ENCODE measurements at places on chromosomes 1 and 21.
A peak's percentile ranks its signal among the peaks of the same experiment; 100 is the strongest.

DNA sequence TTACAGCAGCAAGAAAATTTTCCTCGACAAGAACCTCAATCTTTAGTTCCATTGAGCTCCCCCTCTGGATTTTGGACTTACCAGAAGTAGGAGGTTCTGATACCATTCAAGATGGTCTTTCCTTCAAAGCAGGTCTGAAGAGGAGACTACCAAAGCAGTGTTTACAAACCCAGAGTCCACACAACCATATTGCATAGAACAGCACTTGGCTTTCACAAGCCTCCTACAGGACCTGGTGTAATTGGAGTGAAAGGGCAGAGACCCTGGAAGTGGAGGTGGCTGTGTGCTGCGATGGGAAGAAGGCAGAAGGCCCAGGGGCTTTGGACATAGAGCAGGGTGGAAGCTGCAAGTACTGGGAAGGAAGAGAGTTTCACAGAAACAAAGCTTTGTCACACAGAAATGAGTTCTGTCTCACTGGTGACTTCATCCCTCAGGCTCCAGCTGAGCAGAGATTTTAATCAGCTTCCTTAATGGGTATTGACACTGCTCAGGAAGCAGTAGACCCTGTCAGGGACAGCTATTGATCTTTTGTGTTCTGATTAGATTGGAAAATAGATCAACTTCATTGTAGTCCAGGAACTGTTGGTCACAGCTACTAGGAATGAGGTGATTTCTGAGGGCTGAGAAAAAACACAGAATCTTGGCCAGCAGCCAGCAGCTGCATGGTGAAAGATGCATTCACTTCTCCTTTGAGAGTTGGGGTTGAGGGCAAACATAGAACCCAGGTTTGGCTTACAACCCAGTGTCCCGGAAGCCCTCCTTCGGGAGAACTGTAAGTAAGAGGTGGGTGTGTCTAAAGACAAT lies 124.0 kb downstream of the SYT2 start:
- DNase-seq = peak; percentile 34

- no peak for DNase-seq
Observed at GRCh38 chr1:95115708-95116137, 1.4 kb upstream of the TLCD4 start.

GRCh38 chr1:156727926-156728598 lies at the start of gene METTL25B:
Gene METTL25B (plus strand): TSS chr1:156728469. CDS start chr1:156729105, 636 bp downstream.
- peak; percentile 75 for DNase-seq

DNA sequence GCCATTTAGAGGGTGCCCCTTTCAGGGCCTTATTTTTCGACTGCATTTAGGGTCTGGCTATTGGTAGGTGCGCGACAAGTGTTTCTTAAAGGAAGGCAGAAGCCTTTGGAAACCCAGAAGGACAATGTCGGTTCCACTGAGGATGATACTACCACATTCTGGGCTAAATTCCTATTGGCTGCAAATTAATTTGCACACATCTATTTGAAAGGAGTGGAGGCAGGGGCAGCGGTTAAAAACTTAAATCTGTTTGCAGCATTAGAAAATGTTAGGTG lies 1.1 kb downstream of the PATJ start:
- DNase-seq = peak; percentile 12

GRCh38 chr1:229990326-229990725 lies 76.7 kb upstream of the GALNT2 start:
- no peak for DNase-seq

- DNase-seq = peak; percentile 54
Observed at GRCh38 chr21:42524341-42525028, 10.8 kb downstream of the SLC37A1 start.

DNA sequence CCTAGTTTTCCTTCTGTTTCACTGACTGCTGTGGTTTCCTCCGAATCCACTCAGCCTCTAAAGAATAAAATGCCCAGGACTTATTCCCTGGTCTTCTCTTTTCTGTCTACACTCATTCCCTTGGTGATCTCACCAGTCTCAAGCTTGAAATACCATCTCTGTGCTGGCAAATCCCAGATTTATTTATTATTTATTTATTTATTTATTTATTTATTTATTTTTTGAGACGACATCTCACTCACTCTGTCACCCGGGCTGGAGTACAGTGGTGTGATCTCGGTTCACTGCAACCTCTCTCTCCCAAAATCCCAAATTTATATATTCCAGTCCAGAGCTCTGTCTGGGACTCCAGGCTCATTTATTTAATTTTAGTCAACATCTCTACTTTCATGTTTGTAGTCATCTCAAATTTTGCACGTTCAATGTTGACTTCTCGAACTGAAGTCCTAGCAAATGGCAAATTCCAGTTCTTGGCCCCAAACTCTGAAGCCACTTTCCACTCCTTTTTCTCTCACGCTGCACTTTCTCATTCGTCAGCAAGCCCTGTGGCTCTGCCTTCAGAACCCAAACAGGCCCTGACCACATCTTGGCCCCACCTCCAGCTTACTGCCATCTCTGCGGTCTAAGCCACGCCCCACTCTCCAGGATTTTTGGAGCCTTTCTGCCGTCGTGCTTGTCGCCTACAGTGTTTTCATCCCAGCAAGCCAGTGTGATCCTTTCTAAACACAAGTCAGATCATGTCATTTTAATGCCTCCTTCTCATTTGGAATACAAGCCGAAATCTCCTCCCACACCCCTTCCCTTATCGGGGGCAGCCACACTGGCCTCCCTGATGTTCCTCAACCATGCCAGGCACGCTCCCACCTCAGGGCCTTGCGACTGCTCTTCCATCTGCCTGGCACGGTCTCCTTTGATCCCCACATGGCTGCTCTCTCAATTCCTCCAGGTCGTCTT lies 14.2 kb upstream of the TENT5B start:
- peak; percentile 82 for DNase-seq

DNA sequence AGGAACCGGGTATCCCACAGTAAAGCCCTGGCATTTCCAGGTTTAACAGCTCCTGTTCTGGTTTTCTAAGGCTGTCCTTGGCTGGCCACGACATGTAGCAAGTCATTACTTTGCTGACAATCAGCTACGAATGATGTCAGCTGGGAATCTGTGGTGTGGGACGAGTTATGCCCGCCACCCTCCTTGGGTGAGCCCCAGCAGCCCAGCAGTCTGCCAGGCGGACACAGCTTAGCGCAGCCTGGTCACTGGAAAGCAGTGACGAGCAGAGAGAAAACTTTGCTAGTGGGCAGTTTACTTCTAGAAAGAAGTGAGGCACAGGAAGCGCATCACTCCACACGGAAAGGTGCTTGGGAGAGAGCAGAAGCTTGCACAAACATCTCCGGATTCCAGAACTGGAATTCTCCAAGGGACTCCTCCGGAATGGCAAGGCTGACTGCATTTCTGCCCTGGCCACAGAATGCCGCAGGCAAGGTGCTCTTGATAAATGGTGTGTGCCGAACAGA lies 15.5 kb upstream of the ZNF436 start:
- peak; percentile 58 for DNase-seq

GRCh38 chr1:43540653-43541071 lies 10.0 kb downstream of the PTPRF start:
- peak; percentile 60 for DNase-seq

- DNase-seq = peak; percentile 12
Observed at GRCh38 chr1:154791292-154792166, 78.6 kb downstream of the KCNN3 start.

DNA sequence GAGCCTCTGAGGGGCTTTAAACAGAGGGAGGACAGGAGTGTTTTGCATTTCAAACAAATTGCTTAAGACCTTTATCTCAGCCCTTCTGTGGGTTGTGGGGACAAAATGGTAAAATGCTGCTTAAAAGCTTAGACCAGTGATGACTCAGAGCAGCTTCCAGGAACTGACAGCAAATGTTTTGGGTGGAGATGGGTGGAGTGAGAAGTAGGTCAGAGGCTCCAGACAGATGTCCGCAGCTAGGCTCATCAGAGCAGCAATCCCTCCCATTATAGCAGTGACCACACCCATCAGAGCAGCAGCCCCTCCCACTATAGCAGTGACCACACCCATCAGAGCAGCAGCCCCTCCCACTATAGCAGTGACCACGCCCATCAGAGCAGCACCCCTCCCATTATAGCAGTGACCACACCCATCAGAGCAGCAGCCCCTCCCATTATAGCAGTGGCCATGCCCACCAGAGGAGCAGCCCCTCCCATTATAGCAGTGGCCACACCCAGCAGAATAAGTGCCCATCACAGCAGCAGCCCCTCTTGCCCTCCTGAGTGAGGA lies 532.2 kb downstream of the MATN1 start:
- DNase-seq = peak; percentile 88

Measured in AG10803 (cell line).